Mesenteric fat pad (tissue), 1 donor: ENCODE measurements at places on chromosomes 5 and 9. TPM values are rescaled to one million over a fixed set of nuclear protein-coding genes. Genes with fewer than 3 reads are reported as not detected.

RNF14 gene
- total RNA-seq = 79.4 TPM

C9 gene
- total RNA-seq = not detected

SPINK4 gene
- total RNA-seq = not detected

NR4A3 gene
- total RNA-seq = 124 TPM

STKLD1 gene
- total RNA-seq = not detected

FAM221B gene
- total RNA-seq = not detected

PAIP2 gene
- 79.3 TPM for total RNA-seq

IRX2 gene
- total RNA-seq = 0.45 TPM

KLF4 gene
- total RNA-seq = 386 TPM

FAM78A gene
- total RNA-seq = 6.3 TPM

SPATA6L gene
- 5.4 TPM for total RNA-seq

SPATA31E1 gene
- not detected for total RNA-seq

SOWAHA gene
- total RNA-seq = not detected

RMI1 gene
- total RNA-seq = 3.6 TPM

- DNase-seq = no peak
These were observed 756.2 kb downstream of the CDH9 start for GRCh38 chr5:26282190-26282589.

DNA sequence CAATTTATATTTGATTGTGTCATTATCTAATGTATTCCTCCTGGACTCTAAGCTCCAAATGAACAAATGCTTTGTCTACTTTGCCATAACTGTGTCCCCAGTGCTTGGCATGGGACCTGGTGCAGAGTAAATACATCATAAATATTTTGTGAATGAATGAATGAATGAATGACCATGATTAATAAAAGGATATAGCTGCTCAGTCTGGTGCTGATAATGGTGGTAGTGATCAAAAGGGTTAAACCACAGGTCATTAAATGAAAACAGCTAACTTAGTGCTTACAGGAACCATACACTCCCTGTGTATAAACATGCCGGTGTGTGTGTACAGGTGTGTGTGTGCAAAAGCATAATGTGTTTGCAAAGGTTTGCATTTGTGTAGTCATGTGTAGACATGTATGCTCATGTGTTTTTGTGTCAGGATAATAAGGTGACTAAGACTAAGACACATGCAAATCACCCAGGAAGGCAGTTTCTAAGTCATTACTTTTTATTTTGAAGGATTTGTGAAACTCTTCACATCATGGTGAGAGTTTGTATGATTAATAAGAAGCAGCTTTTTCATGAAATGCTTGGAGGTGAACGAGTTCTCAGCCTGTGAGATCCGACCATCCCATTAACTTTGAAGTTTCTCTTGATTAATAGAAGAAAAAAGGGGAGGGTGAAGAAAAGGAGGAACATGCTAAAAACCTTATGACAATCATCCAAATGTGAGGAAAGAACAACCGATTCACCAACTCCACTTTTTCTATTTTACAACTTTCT is 24.6 kb downstream of the SPARC start:
- DNase-seq = no peak

DNA sequence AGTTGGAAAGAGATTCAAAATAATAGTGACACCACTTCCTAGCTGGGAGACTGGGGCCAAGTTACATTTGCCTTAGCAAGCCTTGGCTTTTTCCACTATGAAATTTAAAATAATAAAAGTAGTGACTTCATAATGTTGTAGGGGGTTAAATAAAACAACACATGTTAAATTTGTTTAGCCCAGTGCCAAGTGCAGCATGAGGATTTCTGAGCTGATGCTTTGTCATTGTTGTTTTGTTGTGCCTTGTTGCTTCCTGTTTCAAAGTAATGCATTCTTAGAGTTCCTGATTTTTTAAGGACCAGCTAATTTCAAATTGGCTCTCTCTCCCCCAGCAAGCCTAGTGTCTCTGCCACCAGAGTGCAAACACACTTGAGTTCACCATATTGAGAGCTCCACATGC is 270.7 kb upstream of the PAPPA start:
- DNase-seq = no peak

- DNase-seq = no peak
These were observed 15.4 kb upstream of the TNFSF8 start for GRCh38 chr9:114945616-114946412.

DNA sequence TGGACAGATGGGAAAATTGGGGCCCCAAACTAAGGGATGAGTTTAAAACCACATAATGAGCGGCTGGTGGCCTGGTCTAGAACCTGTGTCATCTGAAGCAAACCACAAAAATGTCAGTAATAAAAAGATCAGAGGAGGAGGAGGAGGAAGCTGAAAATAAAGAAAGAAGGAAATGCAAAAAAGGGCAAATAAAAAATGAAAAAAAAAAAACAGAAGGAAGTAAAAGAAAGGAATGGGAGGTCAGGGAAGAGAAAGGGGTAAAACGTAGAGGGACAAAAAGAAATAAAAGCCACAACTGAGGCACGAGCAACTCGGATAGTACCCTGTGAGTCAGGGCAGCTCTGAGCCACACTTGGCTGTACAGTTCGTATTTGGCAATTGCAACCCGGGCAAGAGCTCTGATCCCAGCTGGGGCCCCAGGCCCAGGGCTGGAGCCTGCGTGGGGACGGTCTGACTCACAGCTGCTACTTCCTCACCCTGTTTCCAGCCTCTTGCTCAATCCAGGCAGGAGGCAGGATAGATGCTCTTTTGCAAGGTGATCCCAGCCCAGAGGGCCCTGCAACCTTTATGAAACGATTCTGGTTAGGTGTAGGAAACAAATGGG is 137.9 kb upstream of the TRIM32 start:
- peak; percentile 93 for DNase-seq

DNA sequence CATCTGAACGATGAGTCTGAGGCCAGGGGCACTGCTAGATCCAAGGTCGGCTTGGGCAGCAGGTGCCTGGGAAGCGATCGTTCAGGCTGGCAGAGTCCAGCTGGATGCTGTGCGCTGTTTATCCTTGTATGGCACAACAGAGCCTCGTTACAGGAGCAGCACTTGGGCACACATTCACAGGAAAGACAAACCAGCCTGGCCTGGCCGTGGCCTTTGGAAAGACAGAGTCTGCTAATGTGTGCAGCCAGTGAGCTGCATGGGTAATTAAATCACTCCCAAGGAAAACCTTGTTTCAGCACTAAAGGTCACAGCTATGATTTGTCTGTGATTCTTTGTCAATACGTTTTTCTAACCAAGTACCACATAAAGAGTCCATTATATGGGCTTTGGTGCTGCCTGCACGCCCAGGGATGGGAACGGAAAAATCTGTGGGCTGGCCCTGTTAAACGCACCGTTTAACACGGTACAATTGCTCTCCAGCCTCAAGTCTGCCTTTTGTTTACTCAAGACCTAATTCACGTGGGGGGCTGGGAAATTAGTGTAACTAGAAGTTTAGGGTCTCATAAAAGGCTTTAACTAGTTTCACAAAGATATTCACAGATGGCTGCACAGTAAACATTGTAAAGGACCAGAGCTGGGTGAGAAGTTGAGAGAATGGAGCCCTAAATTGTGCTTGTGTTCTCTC is 509.3 kb downstream of the KDM4C start:
- DNase-seq = no peak

GRCh38 chr5:1917830-1918487 is 35.2 kb upstream of the IRX4 start:
- peak; percentile 77 for DNase-seq

GRCh38 chr5:179324760-179325295 is 20.4 kb downstream of the ADAMTS2 start:
- no peak for DNase-seq

GRCh38 chr5:141654298-141654697 is 3.1 kb upstream of the FCHSD1 start:
- DNase-seq = no peak

GRCh38 chr5:42422656-42423280 is 471 bp upstream of the GHR start:
- no peak for DNase-seq

- no peak for DNase-seq
These were observed 15.6 kb upstream of the TDRD7 start for GRCh38 chr9:97396256-97396655.

DNA sequence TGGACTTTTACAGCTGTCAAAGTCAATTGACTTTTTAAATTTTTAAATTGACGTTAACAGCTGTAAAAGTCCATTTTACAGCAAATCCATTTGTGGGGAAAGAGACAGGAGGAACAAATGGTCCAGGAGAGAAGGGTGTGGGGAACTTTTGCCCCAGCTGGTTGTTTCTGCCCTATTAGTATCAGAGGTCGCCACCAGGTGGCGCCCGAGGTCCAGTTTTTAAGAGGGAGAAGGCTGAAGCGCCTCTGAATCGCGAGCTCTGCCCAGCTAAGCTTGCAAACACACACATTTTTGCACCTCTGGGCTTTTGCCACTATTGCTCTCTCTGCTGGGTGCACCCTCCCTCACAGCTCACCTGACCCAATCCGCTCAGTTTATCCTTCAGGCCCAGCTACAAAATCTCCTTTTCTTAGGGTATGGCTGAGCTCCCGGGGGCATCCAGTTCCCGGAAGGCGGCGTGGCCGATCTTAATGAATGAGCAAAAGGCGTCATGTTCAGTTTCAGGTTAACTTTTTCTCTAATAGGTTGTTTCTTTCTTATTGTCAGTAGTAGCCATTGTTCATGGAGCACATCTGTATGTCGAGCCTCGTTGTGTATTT is 6.3 kb upstream of the TTLL11 start:
- no peak for DNase-seq

GRCh38 chr9:16964228-16964627 is 93.8 kb upstream of the BNC2 start:
- DNase-seq = no peak

- no peak for DNase-seq
These were observed 9.9 kb downstream of the PSD2 start for GRCh38 chr5:139805545-139805944.

DNA sequence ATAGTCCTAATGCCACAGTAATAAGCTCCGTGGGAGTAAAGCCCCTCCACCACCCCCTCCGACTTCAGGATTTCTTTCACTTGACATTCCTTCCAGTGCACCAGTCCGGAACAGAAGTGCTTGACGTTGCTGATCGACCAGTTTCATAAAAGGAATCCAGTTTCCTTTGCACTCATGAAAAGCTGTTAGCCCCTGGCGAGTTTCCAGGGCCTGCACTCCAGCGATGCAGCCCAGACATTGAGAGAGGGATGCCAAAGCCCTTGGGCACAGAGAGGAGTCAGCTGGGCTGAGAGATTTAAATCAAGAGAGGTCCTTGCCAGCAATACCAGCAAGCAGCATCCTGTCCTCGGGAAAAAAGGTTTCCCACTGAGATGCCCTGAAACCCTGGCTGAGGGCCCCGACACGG is 170.1 kb downstream of the GABBR2 start:
- no peak for DNase-seq

GRCh38 chr5:106290841-106291240 is 1379.9 kb downstream of the EFNA5 start:
- no peak for DNase-seq

GRCh38 chr5:120362426-120362825 is 101.7 kb upstream of the PRR16 start:
- DNase-seq = no peak

GRCh38 chr9:78325343-78325742 is 28.4 kb downstream of the PSAT1 start:
- no peak for DNase-seq

DNA sequence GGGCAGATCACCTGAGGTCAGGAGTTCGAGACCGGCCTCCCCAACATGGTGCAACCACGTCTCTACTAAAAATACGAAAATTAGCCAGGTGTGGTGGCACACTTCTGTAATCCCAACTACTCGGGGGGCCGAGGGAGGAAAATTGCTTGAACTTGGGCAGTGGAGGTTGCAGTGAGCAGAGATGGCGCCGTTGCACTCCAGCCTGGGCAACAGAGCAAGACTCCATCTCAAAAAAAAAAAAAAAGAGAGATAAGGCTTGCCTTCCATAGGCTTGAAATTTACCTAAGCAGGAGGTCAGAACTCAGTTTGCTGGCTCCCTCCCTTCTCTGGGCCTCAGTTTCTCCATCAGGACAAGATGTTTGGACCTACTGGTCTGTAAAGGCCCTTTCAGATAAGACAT is 1.3 kb downstream of the SPOUT1 start:
- no peak for DNase-seq

- no peak for DNase-seq
These were observed 85.3 kb upstream of the ADRB2 start for GRCh38 chr5:148740966-148741742.

DNA sequence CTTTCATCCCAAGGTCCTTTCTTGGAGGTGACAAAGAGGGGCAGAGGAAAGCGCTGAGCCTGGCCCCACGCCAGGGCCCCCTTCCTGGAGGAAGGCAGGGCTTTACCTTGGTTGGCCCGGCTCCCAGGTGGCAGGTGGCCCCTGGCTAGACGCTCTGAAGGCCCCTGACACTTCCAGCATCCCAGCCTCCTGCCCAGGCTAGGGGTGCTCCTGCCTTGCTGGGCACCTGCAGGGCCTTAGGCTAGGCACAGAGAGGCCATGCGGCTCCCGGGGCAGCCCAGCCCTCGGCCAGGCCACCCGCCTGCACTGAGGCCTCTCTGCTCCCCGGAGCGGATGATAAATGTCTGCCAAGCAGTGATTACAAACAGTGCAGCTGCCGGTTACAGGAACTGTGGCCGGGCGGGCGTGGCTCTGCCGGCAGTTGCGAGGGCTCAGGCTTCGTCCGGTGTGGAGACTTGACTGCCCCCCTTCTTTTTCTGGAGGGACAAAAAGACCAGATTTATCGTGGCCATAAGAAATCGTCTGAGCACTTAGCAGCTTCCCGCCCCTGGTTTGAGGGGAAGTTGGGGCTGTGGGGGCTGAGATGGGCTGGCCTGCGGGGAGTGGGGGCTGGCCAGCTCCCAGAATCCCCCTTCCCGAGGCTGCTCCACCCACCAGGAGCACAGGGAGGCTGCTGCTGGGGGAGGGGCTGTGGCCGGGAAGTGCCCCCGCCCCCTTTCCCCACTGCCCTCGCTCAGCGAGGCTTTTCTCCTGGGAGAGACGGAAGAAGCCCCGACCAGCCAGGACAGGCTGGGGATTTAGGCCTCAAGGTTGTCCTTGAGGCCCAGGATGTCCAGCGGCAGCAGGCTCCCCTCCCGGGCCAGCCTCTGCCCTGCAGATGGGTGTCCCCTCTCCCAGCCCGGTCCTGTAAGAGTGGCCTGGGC is 31.6 kb upstream of the UBAC1 start:
- DNase-seq = peak; percentile 94

GRCh38 chr5:78979909-78980308 is 5.2 kb downstream of the ARSB start:
- no peak for DNase-seq

DNA sequence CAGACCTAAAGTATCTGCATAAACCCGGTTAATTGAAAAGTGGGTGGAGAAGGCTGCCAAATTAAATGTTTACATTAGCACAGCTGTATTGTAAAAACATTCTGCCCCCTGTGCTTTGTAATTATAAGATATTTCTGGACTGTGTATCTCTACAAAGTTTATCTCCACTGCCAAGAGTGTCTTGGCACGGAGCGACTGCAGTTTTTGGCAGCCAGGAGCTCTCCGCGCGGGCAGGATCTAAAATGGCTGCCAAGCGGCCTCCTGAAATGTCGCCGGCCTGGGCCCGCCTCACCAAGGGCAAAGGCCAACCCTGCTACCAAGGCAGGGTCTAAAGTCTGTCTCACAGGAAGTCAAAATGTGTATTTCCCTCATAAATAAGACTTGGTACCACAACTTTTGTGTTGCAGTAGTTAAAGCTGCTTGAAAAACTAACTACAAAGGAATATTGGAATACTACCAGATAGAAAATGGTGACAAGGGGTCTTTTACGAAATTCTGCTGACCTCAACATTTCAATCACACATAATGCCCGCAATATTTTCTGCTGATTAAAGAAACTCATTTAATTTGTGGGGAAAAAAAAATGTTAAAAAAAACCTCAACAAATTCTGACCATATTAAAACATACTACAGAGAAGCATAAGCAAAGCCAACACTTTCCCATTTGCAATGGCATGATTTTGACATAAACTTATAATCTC is 110.4 kb downstream of the NFIB start:
- no peak for DNase-seq

- DNase-seq = no peak
These were observed 347.0 kb upstream of the ADAMTSL1 start for GRCh38 chr9:18126831-18127498.
